ENCODE measurements at places on chromosomes 16 and 17.

DNA sequence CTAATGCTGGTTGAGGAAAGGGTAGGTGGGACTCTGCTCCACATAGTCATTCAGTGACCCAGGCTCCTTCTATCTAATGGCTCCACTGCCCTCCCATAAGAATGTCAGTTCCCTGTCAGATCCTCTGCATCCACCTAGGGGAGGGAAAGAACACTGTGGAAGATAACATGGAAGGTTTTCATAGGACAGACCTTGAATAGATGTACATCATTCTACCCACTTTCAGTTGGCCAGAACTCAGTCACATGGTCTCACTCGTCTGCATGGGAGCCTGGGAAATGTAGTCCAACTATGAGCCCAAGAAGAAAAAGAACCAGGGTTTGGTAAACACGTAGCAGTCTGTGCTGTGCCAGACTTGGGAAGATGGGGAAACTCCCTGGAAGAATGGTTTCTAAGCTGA, 27.1 kb upstream of the SCNN1B start:
- DNase-seq = no peak

DNA sequence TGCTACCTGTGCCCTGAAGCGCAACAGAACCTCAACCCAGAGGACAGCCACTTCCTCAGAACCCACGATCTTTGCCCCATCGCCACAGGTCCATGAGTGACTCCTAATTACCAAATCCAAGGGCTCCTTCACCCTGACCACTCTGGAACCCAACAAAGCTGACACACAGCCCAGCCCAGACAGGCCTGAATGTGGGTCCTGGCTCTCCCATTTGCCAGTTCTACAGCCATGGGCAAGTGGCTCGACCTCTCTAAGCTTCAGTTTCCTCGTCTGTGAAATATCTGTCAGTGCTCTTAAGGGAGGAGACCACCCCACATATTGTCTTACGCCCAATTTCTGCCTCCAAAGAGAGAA, 18.0 kb upstream of the ENDOV start:
- no peak for DNase-seq

GRCh38 chr17:19510903-19511302, 22.8 kb upstream of the SLC47A1 start:
- DNase-seq = no peak

- DNase-seq = no peak
These were observed 38.0 kb downstream of the HEATR3 start for GRCh38 chr16:50103764-50104163.

DNA sequence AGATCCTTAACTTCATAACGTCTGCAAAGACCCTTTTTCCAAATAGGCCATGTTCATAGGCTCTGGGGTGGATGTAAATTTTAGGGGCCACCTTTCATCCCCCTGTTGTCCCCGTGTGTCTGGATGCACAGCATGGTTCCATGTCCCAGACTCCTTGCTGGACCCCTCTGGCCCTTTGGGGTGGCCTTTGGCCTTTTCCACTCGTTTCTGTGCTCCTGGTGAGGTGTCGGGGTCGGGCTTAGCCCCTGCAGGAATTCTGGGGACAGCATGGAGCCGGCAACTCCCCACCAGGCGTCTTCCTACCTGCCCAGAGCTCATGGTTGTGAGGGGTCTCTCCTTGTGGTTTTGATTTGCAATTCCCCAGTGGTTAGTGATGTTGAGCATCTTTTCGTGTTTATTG, 183.5 kb downstream of the SEC14L1 start:
- no peak for DNase-seq

DNA sequence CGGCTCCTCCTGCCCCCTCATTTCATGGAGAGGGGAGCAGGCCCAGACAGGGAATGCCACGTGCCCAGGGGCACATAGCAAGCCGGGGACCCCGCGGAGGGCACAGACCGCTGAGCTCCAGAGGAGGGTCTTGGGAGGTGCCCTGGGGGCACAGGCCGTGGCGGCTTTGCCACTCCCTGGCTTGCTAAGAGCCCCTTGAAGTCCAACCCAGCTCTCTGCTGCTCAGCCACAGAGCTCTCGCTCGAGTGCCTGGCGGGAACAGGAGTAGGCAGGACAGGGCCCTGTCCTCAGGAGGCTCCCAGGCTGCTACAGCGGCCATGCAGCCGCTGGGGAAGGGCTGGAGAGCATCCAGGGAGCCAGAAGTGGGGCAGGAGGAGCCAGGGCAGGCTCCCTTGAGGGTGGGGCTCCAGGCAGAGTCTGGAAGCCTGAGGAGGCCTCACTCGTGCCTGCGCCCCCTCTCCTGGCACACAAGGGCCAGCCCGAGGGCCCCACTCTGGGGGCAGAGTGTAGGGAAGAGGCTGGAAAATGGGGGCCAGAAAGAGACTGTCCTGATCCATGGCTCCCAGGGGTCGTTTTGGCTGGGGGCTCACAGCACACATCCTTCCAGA, 4.4 kb upstream of the RAB26 start:
- DNase-seq = no peak

DNA sequence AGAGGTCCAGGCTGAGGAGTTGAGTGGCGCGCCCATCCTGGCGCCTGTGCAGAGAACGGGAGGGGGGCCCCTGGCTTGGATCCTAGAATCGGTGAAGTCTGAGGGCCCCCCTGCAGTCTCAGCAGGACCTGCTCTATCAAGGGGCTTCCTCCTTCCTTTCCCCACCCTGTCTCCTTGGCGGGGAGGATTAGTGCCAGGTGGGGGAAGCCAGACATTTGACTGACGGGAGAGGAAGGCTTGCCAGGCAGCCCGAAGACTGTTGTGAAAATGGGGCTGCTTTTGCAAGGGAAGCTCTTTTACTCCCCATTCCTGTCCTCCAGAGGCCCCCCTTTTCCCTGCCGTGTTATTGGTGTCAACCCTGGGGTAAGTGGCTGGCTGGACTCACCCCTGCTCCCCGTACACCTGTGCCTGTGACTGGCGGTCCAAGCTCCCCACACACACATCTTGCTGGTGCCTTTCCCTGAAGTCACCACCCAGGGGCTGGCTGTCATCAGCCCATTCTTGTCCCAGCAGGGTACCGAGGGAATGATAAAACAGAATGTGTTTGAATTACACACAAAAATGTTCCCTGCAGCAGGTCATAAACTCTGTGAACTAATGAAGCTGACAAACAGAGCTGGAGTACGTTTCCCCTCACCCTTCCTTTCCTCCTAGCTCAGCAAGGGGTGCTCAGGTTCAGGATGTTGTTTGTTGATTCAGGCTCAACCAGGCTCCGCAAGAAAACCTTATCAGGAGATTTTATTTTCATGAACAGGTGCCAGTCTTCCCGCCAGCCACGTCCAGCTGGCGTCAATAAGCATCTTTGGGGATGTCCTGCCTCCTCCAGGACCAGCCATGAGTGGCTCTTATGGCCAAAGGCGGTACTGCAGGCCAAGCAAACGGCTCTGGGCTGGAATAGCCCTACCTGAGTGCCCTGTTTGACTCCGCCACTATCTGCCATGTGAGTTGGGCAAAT, 4.4 kb upstream of the ARMC7 start:
- DNase-seq = peak; percentile 78
